ENCODE measurements at places on chromosomes 12 and 14.

DNA sequence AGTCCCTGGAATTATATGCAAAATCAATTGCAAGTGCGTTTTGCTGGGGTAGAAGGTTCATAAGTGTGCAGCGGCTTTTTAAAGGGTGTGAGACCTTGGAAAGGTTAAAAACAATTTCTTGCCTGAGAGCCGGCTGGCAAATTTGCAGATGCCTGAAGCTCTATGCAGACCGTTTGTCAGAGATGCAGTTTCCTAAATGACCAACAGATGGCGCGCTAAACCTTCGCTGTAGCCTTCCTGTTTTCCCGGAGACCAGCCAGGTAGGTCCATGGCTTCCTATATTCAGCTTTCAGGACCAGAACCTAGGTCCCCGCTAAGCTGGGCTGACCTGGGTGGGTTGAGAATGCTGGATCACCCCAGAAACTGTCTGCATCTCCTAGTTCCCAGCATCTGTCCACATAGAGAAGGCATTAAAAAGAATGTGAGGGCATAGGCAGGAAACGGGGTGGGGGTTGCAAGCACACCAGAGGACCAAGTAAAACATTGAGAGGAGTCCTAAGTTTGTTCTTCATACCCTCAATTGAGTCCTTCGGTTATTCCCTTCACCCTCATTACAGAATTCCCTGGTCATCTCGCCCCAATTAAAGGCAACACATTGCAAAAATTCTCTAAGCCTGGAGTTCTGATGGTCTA, 5.7 kb upstream of the NOS1 start:
- DNase-seq, result peak; percentile 91

DNA sequence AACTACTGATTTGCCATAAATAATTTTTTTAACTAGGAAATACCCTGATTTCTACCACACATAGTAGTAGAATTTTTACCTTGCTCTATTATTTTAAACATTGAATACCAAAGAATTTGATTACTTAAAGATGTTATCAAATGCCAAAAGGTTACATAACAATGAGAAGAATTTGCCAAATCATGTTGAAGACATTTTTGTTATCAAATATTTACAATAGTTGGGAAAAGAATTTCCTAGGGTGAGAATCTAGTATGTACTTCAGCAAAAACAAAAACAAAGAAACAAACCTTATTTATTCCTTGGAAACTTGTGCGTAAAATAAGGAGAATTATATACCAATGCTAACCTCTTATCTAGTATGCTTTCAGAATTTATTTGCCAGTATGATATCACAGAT, 107.2 kb downstream of the SCAF11 start:
- DNase-seq, result no peak

DNA sequence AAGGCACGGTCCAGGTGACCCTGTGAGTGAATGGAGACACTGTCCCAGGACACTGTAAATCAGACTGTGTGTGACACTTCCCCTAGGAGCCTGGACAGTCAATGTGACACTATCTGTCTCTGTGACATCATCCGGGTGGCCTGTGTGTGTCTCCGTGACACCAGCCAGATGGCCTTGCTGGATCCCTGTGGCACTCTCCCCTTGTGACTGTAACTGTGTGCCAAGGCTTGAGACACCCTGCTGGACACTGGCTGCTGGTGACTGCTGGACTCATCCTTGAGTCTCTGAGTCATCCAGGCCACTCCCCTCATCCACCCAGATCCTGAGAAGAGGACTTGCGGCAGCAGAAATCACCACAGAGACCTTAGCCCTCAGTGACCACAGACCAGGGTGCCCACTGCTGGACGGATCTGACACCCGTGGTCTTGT, 51.6 kb downstream of the MVK start:
- no peak for DNase-seq

DNA sequence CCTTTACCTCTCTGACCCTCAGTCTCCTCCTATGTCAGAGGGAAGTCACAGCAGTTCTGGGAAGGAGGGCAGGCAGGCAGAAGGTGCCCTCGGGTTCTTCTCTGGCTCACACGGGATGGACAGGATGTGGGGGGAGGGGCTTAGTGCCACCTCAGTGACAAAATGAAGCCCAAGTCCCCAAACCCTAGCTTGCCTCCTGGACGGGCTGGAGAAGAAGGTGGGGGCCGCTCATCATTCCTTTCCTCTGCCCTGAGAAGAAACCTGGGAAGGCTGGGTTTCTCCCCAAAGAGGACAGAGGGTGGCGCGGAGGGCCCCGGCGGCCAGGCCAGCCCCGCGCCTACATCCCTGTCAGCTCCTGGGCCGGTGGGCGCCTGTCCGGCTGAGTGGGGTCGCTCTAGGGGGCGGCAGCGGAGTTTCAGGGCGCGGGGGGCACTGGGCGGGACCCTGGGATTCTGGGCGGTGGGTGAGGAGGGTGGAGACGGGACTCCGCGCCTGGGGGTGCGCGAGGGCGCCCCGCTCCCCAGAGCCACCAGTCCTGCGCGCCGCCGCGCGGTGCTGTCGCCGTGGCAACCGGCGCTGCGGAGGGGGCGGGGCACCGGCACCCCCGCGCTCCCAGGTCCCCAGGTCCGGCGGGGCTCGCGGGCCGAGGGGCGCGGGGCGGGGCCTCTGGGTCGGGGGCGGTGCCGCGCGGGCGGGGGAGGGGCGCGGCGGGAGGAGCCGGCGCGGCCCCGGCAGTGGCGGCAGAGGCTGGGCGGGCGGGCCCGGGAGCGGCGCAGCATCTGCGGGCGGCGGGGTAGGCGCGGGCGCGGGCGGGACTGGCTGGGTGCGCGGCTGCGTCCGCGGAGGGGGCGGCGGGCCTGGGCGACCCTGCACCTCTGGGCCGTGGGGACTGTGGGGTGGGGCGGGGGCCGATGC, at the start of gene TMEM121:
Gene TMEM121 (plus strand): TSS at position 723 of the 915 bp plus-strand sequence. CDS start 2,252 bp downstream, outside the sequence.
- DNase-seq, result no peak

DNA sequence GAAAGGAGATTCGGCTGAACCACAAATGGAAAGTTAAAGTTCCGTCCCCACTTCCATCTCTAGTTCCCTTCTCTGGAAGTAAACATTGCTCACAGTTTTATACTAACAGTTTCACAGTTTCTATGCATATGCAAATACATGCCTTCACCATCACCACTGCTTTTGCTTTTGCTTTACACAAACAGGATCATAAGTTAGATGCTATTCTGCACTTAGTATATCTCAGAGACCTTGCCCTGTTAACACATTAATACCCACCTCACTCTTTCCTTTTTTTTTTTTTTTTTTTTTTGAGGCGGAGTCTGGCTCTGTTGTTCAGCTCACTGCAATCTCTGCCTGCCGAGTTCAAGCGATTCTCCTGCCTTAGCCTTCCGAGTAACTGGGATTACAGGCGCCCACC, 890 bp downstream of the TEP1 start:
- DNase-seq, result no peak

GRCh38 chr12:81615026-81615588, 144.0 kb downstream of the PPFIA2 start:
- no peak for DNase-seq

DNA sequence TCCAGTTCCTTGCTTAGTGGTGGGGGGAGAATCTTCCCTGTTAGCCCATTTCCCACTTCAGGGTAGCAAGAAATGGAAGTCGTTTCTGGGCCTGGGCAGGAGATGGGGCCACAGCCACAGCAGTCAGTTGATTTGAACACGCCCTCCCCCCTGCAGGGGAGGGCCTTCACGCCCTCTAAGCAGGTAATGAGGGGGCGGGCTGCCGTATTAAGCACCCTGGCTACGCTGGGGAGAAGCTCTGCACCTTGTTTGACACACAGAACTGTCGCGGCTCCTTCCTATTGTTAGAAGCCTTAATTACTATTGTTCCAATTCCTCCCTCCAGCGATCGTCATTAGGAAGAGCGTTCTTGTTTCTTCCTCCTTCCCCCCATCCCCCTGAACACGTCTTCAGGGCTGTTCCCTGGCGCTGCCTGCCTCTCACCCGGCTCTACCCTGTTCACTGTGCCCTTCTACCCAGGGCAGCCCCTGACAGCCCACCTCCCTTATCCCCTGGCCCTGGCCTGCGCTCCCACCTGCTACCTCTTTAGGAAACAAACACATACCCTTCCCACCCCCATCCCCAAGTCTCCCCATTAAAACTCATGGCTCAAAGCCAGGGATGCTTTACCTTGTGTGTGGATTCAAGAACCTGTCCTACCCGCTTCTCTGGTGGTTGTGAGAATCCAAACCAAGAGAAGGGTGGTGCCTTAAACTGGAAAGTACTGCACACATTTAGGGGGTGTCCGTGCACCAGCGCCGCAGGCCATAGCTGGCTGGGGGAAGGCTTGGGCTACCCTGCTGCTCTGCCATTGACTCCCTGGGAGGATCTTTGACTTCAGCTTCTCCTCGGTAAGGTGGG, 137.6 kb downstream of the TSPAN9 start:
- DNase-seq, result peak; percentile 31
